ENCODE measurements at places on chromosomes 5 and 9. TPM values are rescaled to one million over a fixed set of nuclear protein-coding genes. Genes with fewer than 3 reads are reported as not detected.

The ORM2 gene
- not detected for total RNA-seq

The PRR16 gene
- total RNA-seq = not detected

The CARTPT gene
- total RNA-seq = not detected

The SPINK7 gene
- not detected for total RNA-seq

The TPPP gene
- total RNA-seq = 2.7 TPM

The GABBR2 gene
- 0.84 TPM for total RNA-seq

The RFX3 gene
- 43.6 TPM for total RNA-seq

The CCDC152 gene
- total RNA-seq = not detected

The HARS1 gene
- total RNA-seq = 92.7 TPM

The ZNF622 gene
- 24.0 TPM for total RNA-seq

The CAMK4 gene
- total RNA-seq = 9.4 TPM

The UBQLN1 gene
- 109 TPM for total RNA-seq

The SEMA5A gene
- total RNA-seq = 31.9 TPM

The GFI1B gene
- total RNA-seq = not detected

The PFN3 gene
- not detected for total RNA-seq

The NMRK1 gene
- 2.3 TPM for total RNA-seq

The FAT2 gene
- total RNA-seq = not detected

The FOXD4L3 gene
- total RNA-seq = not detected

The SLC28A3 gene
- not detected for total RNA-seq

The FNIP1 gene
- 24.9 TPM for total RNA-seq
